ENCODE measurements at places on chromosomes 2 and 18. TPM values are rescaled to one million over a fixed set of nuclear protein-coding genes. Genes with fewer than 3 reads are reported as not detected.
A peak's percentile ranks its signal among the peaks of the same experiment; 100 is the strongest.

The LRP2 gene
- 123 TPM for polyA plus RNA-seq

The NEB gene
- polyA plus RNA-seq: 8.8 TPM

The SCN2A gene
- polyA plus RNA-seq: 2.0 TPM

The FAM110C gene
- polyA plus RNA-seq: 10.6 TPM

The SMIM21 gene
- 0.12 TPM for polyA plus RNA-seq

The FOXD4L1 gene
- polyA plus RNA-seq: 0.17 TPM

The MPP4 gene
- polyA plus RNA-seq: 0.19 TPM

The MGAT4A gene
- 33.7 TPM for polyA plus RNA-seq

DNA sequence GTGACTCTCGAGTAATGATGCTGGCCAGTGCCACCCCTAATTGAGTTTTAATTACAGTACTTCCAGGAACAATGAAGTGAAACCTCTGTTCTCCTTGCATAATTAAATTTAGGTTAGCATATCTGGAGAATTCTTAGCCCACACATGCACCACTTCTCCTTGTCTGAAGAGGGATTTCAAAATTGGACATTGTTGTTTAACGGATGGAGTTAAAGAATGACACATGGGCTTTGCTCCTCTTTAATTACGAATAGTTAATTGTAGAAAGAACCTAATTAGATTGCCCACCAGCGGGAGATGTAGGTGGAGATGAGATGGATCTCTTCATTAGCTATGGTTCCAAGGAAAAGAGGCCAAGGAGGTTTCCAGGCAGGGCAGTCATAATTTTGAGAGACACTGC lies 33.1 kb upstream of the EN1 start:
- DNase-seq: no peak

DNA sequence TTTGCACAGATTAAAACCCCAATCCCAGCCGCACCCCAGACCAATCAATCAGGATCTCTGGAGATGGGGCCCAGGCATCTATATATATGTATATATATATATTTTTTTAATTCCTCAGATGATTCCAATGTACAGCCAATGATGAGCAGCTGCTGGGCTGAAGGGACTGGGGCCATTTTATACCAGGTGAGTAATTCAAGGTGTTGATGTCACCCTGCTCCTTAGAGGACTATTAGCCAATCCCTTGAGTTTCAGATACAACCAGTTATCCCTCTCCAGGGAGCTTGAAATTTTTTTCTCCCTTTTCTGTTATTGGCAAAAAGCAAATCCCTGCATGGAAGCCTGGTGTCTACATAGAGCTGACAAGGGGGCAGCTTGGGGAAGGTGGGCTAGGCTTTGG lies 59.8 kb downstream of the MCFD2 start:
- DNase-seq: no peak

GRCh38 chr2:15728245-15728938 lies 136.7 kb downstream of the DDX1 start:
- no peak for DNase-seq

- DNase-seq: no peak
Measured at GRCh38 chr2:57181315-57182038, 865.1 kb upstream of the VRK2 start.

DNA sequence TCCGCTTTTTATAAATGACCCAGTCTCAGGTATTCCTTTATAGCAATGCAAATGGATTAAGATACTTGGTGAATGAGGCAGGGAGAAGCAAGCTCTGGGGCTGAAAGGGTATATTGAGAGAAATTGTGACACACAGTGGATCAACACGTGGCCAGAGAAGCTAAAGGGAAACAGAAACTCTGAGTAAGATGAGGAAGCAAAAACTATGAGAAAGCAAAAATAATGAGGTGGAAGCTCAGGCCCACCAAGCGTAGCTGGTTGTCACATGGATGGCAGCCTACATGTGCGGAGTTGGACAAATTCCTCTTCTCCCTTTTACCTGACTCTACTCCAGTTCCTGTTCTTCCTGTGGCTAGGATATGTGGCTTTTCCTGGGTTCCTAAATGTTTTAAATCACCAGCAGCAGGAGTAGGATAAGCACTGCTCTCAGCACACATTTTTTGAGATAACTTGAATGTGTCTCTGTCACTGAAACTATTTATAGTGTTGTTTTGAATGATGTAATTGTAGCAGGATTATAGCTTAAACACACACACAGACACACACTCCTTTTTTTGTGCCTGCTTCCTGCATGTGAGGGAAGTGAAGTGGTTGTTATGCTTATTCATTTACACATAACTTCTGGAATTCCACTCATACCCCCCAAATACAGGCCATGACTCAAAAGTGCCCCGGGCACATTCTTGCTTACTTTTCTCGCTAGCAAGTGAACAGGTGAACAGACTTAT lies 30.1 kb upstream of the EPC2 start:
- DNase-seq: peak; percentile 43

DNA sequence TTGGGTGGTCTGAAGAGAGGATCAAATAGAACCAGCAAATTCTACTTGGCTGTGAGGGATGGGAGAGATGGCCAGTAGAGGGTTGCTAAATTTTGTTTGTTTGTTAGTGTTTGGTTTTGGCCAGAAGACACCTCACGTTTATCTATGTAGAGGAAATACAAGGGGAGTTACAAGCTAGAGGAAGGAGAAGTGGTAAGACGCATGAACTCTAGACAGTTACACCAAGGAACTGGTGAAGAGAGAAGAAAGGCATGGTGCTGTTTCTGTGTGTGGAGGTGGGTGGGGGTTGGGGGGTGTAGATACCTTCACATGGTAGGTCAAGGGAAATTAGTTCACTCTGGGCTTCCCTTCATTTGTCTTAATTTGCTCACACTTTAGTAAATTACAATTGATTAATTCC lies 25.6 kb downstream of the RASGRP3 start:
- DNase-seq: no peak

- no peak for DNase-seq
Measured at GRCh38 chr2:200786826-200787225, 24.9 kb upstream of the BZW1 start.

- DNase-seq: no peak
Measured at GRCh38 chr2:32284321-32284720, 6.6 kb downstream of the YIPF4 start.

- no peak for DNase-seq
Measured at GRCh38 chr2:105683011-105683492, 61.7 kb upstream of the NCK2 start.

- DNase-seq: no peak
Measured at GRCh38 chr2:10493634-10494281, 45.6 kb upstream of the ODC1 start.
